ENCODE measurements at places on chromosomes 5 and 9.

- DNase-seq = no peak
Measured at GRCh38 chr5:167614294-167615021, 677.0 kb upstream of the WWC1 start.

GRCh38 chr5:150836703-150837102 is 9.6 kb upstream of the IRGM start:
- DNase-seq = no peak

- DNase-seq = no peak
Measured at GRCh38 chr5:138369261-138369660, 16.8 kb downstream of the KDM3B start.

DNA sequence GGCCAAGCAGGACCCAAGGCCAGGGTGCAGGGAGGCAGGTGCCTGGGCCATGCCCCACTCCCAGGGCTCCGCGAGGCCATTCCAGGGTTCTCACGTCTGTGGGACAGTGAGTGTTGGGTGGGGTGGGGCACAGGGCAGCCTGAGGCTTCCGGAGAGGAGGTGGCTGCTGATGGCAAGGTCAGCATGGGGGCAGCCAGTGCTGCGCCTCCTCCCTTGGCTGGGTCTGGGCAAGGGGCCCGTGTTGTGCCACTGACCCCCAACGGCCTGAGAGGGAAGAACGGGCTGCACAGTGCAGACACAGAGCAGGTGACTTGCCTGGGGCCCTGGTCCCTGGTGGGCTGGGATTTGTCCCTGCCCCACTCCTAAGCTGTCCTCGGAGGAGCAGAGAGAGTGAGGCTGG is 82.1 kb downstream of the RXRA start:
- DNase-seq = no peak

DNA sequence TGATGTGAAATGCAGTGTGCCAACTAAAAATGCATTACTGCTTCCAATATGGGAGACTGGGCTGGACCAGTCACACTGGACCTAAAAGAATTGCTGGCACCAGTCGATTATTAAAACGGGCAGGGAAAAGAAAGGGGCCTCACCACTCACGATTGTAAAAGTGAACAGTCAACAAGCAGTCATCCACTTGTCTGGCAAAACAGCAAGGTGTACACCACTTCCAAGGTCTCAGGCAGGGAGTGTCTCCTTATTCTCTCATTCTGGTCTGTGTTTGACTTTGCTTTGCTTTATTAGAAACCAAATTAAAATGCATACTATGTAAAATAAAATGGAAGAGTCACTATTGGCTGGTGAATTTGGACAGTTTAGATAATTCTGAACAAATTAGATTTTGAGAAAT is 57.8 kb upstream of the TRPM3 start:
- DNase-seq = no peak

GRCh38 chr5:174418809-174419539 is 305.4 kb upstream of the MSX2 start:
- no peak for DNase-seq

DNA sequence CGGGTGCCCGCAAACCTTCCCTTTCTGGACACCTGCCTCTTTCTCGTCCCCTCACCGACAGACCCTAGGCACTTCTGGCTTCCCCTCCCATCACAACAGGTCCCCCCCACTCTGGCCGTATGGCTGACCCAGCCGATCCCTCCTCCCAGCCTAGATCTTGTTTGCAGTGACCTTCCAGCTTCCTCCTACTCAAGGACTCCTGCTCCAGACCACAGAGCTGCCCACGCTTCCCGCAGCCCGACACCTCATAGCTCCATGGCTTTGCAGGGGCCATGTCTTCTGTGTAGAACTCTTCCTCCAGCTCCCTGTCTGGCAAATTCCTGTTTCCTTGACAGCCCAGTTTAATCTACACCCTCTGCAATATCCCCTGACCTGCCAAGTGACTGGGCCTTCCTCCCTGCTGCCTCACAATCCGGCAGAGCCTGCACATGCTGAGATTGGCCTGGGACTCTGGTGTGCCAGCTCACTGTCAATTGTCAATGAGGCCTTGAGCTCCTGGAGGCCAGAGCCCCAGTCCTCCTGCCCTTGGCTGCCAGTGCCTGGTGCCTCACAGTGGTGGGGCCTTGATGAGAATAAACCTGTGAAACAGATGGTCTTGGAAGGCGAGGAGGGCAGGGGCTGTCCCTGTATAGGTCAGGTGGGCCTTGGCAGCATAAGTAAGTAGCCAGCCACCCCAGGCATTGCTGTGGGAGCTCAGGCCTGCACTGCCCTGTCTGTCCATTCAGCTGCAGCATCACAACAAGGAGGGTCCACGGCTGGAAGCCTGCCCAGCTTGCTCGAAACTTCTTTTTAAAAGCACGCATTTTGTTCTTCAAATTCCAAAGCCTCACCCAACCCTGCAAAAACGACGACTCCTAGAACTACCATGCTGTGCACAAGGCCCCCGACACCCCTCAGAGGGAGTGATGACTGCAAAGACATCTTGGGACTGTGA is 50.5 kb downstream of the GADD45G start:
- no peak for DNase-seq

- DNase-seq = no peak
Measured at GRCh38 chr9:136399176-136400037, 563 bp downstream of the SNAPC4 start.

- no peak for DNase-seq
Measured at GRCh38 chr5:136315667-136316066, 49.7 kb downstream of the TRPC7 start.

DNA sequence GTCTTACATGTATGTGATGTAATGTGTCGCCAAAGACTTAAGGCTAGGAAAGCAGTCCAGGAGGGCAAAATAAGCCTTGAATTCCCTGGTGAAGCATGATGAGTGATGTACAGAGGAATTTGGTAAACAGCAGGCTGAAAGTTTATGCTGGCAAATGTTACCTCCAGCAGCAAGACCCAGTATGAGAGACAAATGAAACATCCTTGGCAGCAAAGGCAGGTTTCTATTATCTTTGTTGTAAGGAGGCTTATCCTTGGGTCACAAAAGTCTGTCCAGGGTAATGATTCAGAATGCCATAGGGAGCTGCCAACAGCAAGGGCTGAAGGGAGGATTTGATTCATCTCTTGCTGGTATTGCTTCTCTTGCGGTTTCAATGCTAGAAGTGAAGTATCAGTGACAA is 75.9 kb upstream of the HTR4 start:
- no peak for DNase-seq

DNA sequence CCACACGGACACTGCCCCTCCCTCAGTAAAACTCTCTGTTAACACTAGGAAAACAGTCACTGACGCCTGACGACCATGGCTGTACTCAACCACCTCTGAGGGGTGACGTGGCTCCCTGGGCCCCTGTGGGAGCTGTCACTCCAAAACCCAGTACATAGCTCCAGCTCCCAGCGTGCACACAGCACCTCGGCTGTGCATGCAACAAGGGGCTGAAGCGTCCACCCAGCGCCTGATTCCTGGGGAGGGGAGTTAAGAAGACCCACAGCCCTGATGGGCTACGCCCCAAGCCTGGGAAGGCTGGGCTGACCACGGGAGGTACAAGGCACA is 36.3 kb downstream of the SLC12A7 start:
- no peak for DNase-seq

DNA sequence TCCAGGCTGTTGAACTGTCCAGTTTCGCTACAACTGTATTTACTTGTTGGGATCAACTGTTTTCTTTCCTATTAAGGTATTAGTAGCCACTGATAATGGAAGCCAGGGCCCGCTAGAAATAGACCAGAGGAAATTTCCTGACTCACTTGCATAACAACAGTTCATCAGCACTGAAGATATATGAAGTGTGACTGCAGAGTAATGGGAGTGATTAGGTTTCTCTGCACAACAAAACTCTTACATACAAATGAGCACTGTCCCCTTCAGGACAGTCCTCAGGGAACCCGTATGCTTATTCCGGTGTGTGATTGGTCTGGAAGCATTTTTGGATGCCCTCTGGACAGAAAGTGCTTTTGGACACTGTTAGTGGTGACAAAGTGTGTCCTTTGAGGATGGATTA is 55.3 kb downstream of the LIX1 start:
- no peak for DNase-seq

Measured in NK-92 treated with Interleukin-12 subunit alpha and Interleukin-12 subunit beta, amount 100 ng/mL, for 24 hours (cell line).